ENCODE measurements at places on chromosomes 3 and 15. TPM values are rescaled to one million over a fixed set of nuclear protein-coding genes. Genes with fewer than 3 reads are reported as not detected.

The AP2M1 gene
- 380 TPM for polyA plus RNA-seq

DNA sequence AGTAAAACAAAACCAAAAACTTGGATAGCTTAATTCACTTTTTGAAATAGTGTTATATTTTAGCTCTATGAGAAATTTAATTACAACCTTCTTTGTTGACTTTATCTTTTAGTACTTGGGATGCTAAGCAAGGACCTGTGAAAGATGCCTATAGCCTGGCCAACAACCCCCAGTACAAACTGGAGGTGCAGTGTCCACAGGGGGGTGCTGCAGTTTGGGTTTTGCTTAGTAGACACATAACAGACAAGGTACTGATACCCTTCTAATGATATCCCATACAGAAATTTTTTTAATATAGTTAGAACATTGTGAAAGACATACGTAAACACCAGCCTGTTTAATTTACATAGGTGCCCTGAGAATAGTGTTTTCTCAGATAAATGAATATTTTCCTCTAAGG, 35.3 kb downstream of the CAPN7 start:
- DNase-seq = no peak

GRCh38 chr15:86162172-86162591, 82.5 kb downstream of the AGBL1 start:
- DNase-seq = no peak

- DNase-seq = no peak
These were observed 512.1 kb downstream of the ROBO1 start for GRCh38 chr3:79255702-79256101.

GRCh38 chr15:35713733-35714132, 167.8 kb upstream of the DPH6 start:
- no peak for DNase-seq

- DNase-seq = no peak
These were observed 188.6 kb downstream of the NLGN1 start for GRCh38 chr3:173586166-173586565.

DNA sequence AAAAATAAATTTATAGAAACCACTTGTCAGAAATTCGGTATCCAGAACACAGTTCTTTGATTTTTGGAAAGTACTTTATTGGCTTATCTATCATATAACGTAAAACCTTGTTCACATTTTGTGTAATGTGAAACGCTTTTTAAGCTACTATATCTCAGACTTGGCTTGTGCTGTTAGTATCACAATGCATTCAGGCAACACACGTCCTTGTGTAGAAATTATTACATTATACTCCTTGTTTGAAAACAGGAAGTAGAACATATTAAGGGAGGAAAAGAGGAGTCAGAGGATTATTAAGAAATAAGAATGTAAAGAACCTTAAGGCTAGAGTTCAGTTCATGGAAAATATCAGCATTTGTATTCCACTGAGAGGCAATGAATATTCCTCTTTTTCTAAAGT, 1.6 kb downstream of the DNAJC13 start:
- no peak for DNase-seq

- DNase-seq = no peak
These were observed 152.0 kb downstream of the EPHA6 start for GRCh38 chr3:96966181-96966929.

The GABRA5 gene
- 0.38 TPM for polyA plus RNA-seq

GRCh38 chr3:194661374-194661773, 10.6 kb downstream of the LSG1 start:
- no peak for DNase-seq

The SLC7A14 gene
- polyA plus RNA-seq = 2.2 TPM

- DNase-seq = no peak
These were observed 171.7 kb downstream of the PGPEP1L start for GRCh38 chr15:98835876-98836275.

DNA sequence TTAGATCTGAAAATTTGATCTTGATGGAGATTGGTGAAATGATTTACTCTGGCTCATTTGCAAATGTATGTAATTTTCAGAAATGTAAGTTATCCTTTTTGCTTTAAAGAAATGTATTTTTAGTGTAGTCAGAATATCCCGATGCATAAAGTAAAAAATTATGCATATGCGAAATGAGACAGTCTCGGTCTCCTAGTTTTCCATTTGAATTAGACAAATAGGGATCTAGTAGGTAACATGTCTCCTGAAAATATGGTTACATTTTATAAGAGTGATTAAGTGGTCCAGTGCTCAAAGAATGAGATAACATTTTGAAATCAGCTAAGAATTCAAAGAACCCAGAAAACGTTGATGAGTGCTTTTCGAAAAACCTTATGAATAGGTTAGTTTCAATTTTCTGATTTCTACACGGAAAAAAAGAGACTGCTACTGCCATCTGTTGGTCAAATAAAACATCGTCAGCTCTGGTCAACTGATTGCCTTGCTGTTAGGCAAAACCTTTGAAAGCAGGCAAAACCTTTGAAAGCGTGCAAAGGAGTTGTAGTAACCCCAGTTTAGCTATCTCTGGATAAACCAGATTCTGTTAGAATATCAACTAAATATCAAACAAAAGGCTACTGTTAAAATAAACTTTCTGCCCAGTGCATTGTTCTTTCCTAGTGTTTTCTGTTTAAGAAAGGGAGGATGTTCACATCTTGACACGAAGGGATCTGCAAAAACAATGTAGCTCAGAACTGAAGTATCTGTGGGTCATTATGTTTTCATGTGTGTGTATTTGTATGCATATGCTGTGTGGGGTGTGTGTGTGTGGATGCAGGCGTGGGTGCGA, 59.3 kb upstream of the CHMP2B start:
- peak; percentile 38 for DNase-seq

- no peak for DNase-seq
These were observed 60.9 kb downstream of the NCEH1 start for GRCh38 chr3:172649987-172650386.

GRCh38 chr15:74418575-74419338, 15.0 kb downstream of the SEMA7A start:
- DNase-seq = no peak

GRCh38 chr3:58441514-58442450, 8.2 kb upstream of the PDHB start:
- no peak for DNase-seq

The BCHE gene
- polyA plus RNA-seq = 11.3 TPM

The FSD2 gene
- polyA plus RNA-seq = 0.12 TPM

The PP2D1 gene
- 1.1 TPM for polyA plus RNA-seq

GRCh38 chr3:168051070-168051469, 44.7 kb downstream of the GOLIM4 start:
- DNase-seq = no peak

All from left kidney (tissue), 8 donors.